SK-N-SH treated with all-trans-retinoic acid at 6 μM for 48 hours (cell line): ENCODE measurements at places on chromosomes 4 and X.

- peak; percentile 53; the same call in 2 of the 3 replicates for ATAC-seq
Measured at GRCh38 chr4:106766519-106766918, 269.6 kb downstream of the DKK2 start.

GRCh38 chrX:119201570-119201969 lies 34.5 kb upstream of the PGRMC1 start:
- ATAC-seq = peak; percentile 38; the same call in 2 of the 3 replicates

DNA sequence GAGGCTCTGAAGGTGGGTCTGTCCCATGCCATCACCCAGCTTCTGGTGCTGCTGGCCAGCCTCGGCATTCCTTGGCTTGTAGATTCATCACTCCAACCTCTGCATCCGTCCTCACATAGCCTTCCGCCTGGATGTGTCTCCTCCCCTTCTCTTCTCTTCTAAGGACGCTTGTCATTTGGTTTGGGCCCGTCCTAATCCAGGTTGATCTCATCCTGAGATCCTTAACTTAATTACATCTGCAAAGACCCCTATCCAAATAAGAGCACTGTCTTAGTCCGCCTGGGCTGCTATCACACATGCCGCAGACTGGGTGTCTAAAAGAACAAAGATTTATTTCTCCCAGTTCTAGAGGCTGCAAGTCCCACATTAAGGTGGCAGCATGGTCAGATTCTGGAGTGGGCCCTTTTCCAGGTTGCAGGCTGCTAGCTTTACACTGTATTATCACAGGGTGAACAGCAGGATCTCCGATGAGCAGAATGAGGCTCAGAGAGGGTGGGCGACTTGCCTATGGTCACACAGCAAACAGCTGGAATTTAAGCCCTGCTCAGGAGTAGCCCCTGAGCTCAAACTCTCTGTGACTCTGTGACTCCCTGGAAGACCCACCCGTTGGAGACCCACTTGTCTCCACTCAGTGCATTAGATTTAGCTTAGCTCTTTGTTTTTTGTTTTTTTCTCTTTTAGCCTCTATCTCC lies 113.1 kb downstream of the STK32B start:
- no peak for ATAC-seq

- no peak for ATAC-seq
Measured at GRCh38 chr4:83723609-83724008, 187.7 kb downstream of the GPAT3 start.

GRCh38 chr4:8643441-8643840 lies 50.9 kb downstream of the CPZ start:
- no peak for ATAC-seq

- ATAC-seq = no peak
Measured at GRCh38 chrX:118350706-118351105, 4.8 kb downstream of the WDR44 start.

DNA sequence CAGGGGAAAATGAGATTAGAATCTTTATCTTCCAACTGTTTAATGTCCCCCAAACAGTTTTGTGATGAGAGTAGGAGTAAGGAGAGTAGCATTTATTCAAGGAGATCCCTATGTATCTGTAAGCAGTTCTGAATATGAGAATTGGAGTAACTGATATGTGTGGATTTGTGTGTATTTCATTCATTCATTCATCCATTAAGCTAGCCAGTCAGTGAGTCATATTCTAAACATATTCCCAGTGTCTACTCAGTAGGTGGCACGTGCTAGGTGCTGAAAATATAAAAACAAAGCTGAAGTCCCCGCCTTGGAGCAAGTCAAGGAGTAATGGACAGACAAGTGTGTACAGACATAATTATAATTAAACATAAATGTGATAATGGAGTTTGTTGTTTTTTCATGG lies 12.4 kb upstream of the STX18 start:
- ATAC-seq = no peak

GRCh38 chr4:38365261-38365660 lies 298.7 kb upstream of the KLF3 start:
- no peak for ATAC-seq

- peak; percentile 69; the same call in 2 of the 3 replicates for ATAC-seq
Measured at GRCh38 chrX:84248226-84248625, 60.2 kb upstream of the RPS6KA6 start.

DNA sequence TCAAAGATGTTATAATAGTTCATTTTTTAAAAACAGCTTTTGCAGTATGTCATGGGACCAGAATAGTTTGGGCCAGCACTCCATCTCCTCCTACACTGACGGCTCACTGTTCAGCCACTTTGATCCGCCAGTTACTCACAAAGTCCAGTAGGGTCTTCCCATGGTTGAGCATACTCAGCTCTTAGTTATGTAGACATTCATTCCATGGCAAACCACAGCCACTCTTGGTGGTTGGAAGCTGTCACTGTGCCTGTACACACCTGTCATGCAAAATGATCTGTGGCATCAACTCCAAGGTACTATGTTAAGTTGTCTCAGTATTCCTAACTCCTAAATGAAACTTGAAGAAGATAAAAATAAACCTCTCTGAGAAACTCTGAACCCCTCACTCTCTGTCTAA lies 127.2 kb downstream of the NR3C2 start:
- ATAC-seq = no peak; the same call in 2 of the 3 replicates

DNA sequence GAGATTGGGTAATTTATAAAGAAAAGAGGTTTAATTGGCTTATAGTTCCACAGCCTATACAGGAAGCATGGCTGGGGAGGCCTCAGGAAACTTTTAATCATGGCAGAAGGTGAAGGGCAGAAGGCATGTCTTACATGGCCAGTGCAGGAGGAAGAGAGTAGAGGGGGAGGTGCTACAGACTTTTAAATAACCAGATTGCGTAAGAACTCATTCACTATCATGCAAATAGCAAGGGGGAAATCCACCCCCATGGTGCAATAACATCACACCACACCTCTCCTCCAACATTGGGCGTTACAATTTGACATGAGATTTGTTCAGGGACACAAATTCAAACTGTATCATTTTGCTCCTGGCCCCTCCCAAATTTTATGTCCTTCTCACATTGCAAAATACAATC lies 353.8 kb upstream of the PABPC5 start:
- ATAC-seq = no peak

GRCh38 chr4:3721627-3722026 lies 44.6 kb upstream of the ADRA2C start:
- no peak for ATAC-seq

DNA sequence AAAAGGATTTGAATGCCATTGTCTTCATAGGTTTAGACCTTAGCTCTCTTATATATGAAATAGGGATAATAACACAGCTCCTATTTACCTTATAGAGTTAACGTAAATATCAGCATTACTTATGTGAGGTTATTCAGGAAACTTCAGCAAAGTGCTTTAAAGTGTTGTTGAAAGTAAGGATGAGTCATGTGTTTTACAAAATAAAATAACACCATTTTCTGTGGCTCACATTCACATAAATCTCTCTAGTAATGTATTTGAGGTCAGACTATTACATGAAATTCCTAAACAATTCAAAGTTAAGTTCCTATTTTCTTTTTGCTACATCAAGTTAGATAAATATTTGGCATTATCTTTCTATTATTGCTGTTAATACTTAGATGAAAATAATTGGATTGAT lies 2.9 kb downstream of the GNRHR start:
- ATAC-seq = no peak; the same call in 2 of the 3 replicates

DNA sequence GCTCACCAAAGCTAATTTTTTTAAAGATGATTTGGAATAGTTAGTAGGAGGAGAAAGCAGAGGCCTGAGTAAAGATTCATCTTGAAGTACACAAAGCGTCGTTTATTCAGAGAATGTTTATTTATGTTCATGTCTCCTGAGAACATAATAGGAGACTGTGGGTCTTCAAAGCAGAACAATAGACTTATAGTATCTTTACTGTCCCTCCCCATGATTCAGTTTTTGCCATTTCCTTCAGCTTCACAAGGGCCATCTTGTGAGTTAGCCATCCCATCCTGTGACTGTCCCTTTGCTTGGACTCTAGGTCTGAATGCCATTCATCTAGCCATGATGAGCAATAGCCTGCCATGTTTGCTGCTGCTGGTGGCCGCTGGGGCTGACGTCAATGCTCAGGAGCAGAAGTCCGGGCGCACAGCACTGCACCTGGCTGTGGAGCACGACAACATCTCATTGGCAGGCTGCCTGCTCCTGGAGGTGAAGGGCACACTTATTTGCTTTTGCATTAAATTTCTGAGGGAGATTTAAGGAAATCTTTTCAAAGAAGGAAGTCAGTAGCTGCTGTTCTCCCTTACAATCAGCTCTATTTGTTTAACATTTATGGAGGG lies 105.8 kb downstream of the NFKB1 start:
- no peak for ATAC-seq

- no peak for ATAC-seq
Measured at GRCh38 chr4:33924239-33924638, 2320.1 kb downstream of the ARAP2 start.

DNA sequence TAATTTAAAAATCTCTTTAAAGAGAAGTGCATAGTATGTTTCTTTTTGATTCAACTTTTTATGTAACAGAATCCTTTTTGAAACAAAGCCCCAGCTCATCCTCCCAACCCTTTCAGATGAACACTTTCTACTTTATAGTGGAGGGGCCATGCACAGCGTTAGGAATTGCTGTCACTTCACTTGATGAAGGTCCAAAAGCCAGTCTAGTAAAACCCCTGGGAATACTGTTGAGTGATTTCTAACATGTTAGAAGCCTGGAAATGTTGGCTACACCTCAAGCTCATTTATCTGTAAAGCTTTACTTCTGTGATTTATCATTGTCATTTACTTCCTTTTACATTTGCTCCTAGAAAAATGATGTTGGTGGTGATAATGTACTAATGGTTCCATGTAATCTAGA lies 1608.9 kb upstream of the TENM3 start:
- no peak for ATAC-seq

- no peak for ATAC-seq
Measured at GRCh38 chr4:158490629-158491028, 31.1 kb upstream of the RXFP1 start.

DNA sequence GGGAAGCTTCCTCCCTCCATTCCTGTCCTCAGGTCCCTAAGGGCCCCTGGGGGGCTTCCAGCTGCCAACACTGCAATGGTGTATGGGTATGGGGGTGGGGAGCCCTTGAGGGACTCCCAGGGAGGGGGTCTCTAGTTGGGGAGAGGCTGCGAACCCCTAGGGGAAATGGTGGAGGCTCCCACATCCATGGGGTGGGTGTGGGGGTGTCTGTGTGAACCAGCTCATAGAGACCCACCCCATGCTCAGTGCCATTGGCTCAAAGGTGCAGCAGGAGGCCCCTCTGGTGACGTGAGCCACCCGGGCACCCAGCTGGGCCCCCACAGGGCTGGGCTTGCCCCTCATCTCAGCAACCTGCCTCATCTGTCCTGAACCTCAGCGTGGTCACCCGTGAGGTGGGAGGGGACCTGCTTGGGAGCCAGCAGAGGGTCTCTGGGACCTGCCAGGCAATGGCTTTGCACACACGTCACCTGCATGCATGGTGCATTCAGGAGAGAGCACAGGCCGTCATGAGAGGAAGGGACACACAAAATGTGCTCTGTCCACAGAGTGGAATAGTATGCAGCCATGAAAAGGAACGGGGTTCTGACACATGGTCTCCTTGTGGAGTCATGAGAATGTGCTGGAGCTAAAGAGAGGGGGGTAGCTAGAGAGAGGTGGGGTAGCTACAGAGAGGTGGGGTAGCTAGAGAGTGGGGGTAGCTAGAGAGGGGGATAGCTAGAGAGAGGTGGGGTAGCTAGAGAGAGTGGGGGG lies 22.7 kb upstream of the PLCXD1 start:
- ATAC-seq = no peak

GRCh38 chr4:126851391-126851790 lies 781.4 kb upstream of the INTU start:
- no peak for ATAC-seq

DNA sequence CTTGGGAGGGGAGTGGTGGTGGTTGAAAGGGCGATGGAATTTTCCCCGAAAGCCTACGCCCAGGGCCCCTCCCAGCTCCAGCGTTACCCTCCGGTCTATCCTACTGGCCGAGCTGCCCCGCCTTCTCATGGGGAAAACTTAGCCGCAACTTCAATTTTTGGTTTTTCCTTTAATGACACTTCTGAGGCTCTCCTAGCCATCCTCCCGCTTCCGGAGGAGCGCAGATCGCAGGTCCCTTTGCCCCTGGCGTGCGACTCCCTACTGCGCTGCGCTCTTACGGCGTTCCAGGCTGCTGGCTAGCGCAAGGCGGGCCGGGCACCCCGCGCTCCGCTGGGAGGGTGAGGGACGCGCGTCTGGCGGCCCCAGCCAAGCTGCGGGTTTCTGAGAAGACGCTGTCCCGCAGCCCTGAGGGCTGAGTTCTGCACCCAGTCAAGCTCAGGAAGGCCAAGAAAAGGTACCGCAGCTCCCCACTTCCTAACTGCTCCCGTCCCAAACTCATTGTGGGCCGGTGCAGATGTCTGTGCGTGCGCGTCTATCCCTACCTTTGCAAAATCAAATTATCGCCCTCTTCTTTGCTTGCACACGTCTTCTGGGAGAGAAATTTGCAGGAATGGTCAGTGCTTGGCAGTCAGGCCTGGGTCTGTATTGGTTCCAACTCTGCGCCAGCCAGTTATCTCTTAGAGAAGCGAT lies 533 bp downstream of the IL15 start:
- ATAC-seq = peak; percentile 91

DNA sequence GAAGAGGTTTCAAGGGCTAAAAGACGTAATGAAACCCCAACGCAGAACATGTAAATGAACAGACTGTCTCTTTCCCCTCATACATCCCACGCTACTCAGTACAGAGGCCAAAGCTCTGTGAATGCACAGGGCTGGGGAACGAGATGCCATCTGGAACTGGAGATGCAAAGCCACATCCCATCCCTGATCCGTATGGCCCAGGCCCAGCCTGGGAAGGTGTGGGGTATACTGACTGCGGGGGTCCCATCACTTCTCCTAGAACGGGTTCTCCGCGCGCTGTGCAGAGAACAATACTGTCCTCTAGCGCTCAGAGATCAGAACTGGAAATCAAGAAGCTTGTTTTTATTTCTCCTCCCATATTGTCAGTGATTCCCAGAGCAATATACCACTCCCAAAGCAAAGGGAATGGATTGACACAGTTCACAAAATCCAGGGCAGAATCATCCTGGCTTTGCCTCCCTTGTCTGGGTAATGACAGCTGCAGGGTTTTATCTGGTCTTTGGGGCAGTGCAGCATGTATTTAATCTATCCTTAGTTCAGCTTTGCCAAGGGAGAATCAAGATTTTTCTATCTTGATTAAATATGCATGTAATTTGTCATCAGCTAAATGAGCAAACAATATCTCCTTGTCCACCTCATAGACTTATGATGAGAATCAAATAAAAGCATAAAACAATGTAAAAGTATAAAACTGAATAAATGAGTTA lies 47.3 kb upstream of the TLR3 start:
- ATAC-seq = peak; percentile 90

DNA sequence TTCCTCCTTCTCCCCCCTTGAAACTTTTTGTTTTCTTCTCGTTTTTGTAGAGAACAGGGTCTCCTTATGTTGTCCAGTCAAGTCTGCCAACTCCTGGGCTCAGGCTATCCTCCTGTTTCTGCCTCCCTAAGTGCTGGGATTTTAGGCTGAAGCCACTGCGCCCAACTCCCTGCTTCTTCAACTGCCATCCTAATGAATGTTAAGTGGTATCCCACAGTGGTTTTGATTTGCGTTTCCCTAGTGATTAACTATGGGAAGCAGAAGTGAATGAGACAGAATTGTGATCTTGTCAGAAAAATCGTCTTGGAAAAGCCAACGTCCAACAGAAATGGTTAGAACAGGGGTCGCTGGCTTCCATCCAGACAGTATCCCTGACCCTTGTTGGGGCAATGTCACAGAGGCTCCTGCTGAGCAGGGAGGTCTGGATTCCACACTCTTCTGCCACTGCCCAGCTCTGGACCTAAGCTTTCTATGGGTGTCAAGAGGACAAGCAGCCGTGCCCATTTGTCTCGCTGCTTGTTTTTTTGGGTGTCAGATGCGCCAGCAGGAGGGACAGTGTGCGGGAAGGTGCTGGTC lies 869 bp upstream of the ADD1 start:
- peak; percentile 52 for ATAC-seq
